Activated CD4-positive, CD25-positive, alpha-beta regulatory T cell treated with anti-CD3 and anti-CD28 coated beads, Interleukin-2, amount 50 U/mL, for 72 hours (primary cell): ENCODE measurements at places on chromosomes 1 and 21.

GRCh38 chr1:91883470-91883869 is 2.5 kb downstream of the TGFBR3 start:
- no peak for DNase-seq

GRCh38 chr1:205774198-205775014 is 876 bp downstream of the RAB29 start:
- peak; percentile 36 for DNase-seq

- peak; percentile 38 for DNase-seq
Measured at GRCh38 chr1:9626201-9626608, 25.3 kb upstream of the PIK3CD start.

DNA sequence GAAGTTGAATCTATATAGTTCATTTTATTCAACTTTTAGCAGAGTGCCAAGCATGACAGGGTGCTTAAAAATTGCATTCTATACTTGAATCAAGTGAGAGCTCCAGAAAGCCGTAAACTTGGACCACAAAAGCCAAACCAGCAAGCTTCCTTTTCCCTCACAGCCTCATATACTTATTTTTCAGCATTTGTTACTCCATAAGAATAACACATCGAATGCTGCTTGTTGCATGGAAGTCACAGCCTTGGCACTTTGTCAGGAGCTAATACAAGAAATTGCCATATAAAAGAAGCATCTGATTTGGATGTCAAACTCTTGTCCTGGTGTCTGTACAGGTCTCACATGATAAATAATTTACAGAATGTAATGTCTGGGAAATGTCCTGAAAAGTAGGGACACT is 87.4 kb downstream of the PLXNA2 start:
- no peak for DNase-seq

GRCh38 chr21:44914176-44914874 is 6.4 kb downstream of the ITGB2 start:
- DNase-seq, result peak; percentile 53

DNA sequence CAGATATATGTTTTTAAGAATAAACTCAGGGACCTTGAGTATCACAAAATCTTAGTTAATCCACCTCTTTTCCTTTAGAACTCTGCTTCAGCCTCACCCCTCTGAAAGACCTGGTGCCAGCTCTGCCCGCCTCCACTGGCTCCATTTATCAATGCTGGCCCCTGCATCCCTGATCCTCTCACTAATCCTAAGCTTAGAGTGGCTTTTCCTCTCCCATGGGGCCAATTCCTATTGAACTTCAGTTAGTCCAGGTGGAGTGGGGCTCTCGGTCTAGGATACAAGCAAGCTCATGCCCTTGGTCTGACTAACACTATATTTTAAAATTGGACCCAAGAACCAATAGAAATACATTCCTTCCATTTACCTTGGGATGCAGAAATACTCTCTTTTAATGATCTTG is 87.0 kb downstream of the RGS7 start:
- DNase-seq, result no peak

GRCh38 chr1:186864296-186864695 is 35.5 kb downstream of the PLA2G4A start:
- DNase-seq, result no peak

GRCh38 chr1:166730299-166730888 is 108.9 kb upstream of the POGK start:
- no peak for DNase-seq

GRCh38 chr1:93029317-93029716 is 49.8 kb upstream of the MTF2 start:
- no peak for DNase-seq
